Activated naive CD8-positive, alpha-beta T cell treated with anti-CD3 and anti-CD28 coated beads, Interleukin-2, amount 50 U/mL, for 24 hours (primary cell): ENCODE measurements at places on chromosomes 16 and 17.

GRCh38 chr17:60766778-60767190 lies 89.1 kb downstream of the BCAS3 start:
- no peak for DNase-seq

DNA sequence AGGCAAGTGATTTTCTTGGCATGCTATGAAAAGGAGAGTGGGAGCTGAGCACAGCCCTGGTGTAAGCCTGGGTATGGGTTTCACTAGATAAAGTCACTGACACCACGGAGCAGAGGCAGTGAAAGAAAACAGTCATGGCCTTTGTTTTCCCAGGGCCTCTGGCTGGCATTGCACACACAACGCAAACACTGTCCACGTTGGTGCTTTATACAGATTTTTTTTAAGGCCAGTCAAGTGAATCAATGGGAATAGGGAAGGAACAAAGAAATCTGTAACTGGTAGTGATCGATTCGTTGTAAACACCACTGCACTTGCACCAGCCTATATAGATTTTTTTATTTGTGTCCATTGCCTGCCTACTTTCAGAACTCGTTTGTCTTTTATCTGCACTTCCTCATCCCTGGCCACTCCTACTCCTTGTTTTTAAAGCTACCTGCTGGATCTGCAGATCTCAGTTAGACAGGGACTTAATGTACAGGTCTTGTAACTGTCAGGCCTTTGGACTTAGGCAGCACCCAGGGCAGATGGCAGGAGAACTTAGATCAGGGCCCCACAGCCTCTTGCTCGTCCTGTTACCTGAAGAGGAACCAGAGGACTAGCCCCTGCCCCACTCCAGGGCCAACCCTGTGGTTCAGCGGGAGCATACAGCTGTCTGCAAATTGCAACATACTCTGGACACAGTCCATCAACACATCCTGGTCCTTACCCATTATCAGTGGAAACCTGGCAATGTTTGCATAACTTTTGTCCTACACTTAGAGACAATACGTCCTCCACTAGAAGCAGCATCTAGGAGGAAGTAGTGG lies 10.6 kb upstream of the TMIGD1 start:
- no peak for DNase-seq

DNA sequence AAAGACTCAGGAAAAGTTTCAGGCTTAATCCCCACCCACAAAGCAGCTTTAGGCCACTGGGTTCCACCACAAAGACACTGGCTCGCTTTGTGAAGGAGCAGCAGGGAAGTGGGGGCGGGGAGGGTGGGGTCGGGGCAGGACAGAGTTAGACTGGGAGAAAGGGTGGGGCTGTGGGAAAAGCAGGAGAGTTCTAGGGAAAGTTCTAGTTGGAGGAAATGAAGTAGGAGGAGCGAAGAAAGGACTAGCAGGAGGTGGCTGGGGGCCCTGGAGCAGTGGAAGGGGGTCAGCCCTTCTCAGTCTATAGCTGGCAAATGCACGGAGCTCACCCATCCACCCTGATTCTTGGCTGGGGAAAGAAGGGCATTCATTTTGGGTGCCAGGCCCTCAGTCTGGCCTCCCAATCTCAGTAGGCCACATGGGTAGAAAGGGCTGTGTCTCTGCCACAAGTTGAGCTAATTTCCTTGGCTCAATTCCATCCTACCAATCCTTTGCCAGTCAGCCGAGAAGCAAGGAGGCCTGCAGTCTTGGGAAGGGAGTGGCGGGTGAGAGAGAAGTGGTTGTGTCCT lies 4.6 kb downstream of the INPP5K start:
- DNase-seq: no peak

DNA sequence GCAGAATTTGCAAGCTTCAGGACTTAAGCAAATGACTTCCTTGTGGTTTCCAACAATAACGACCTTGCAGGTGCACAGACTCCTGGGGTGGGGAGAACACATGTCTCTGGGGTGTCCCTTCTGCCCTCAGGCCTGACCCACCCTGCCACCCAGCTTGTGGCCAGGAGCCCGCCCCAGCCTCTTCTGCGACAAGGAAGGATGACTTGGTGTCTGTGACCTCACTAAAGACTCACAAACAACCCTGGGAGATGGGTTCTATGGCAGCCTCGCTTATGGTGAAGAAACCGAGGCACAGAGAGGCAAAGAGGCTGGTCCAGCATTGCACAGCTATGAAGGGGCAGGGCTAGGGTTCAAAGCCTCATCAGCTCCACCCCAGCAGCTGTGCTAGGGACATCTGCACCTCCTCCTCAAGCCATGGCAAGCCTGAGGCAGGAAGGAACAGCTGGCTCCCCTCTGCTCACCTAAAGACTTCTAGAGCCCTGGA lies 2.6 kb downstream of the ATP2A3 start:
- DNase-seq: peak; percentile 45

- peak; percentile 87 for DNase-seq
These were observed 44.6 kb upstream of the LCMT1 start for GRCh38 chr16:25066747-25067631.

- no peak for DNase-seq
These were observed 375.9 kb downstream of the UTP18 start for GRCh38 chr17:51636291-51636690.

GRCh38 chr17:27649929-27650328 lies 18.9 kb downstream of the LGALS9 start:
- no peak for DNase-seq

DNA sequence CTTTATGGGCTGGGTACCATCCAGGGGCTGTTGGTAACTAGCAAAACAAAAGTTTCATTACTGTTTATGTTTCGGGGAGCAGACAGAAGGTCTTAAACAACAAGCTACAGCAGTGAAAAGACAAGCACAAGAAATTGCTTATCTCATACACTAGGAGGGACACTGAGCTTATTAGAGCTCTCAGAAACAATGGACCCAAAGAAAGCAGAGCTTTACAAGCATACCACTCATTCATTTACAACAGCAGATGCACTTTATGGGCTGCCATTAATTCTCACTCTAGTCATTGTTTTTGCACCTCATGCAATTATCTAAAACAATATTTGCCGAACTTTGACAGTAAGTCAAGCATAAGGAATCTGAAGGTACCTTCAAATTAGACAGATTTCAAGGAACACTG lies 10.0 kb downstream of the KRT16 start:
- no peak for DNase-seq

DNA sequence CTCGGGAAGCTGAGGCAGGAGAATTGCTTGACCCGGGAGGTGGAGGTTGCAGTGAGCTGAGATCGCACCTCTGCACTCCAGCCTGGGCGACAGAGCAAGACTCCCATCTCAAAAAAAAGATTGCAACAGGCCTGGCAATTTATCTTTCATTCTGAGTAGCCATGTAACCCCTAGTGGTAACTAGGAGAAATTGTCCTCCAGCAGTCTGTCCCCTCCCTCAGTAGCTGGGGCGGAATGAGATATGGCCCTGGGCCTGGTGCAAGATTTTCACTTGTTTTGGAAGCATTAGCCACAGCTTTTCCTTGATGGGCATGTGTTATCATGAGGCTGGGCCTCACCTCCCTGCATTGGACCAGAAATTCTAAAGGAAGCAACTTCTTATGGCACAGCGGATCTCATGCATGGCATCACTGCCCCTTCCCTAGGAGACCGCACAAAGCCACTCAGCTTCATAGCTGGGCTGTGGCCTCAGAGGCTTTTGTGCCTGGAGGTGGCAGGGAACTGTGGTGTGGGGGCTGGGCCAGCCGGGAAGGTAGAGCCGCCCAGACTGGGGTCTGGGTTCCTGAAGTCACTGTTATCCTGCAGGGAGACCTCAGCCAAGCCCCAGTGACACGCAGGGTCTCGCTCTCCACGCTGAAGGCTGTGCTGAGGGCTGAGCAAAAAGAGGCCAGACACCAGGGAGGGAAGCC lies 13.4 kb downstream of the NATD1 start:
- no peak for DNase-seq

DNA sequence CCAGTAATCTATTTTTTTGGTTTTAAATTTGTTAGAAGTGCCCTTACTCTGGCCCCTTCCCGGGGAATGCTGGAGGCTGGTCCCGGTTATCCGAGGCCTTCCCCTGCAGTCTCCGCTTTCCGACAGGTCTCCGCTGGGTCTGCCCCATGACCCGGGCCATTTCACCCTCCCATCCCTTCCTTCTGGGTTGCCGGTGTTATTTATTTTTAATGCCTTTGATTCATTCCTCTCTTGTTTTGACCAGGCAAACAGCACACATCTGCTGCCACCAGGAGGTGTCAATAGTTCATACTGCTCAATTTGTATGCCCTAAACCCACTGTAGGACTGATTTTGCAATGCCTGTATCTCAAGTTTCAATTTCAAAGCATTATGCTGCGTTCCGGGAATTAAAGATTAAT lies 113.2 kb upstream of the IRX5 start:
- no peak for DNase-seq

DNA sequence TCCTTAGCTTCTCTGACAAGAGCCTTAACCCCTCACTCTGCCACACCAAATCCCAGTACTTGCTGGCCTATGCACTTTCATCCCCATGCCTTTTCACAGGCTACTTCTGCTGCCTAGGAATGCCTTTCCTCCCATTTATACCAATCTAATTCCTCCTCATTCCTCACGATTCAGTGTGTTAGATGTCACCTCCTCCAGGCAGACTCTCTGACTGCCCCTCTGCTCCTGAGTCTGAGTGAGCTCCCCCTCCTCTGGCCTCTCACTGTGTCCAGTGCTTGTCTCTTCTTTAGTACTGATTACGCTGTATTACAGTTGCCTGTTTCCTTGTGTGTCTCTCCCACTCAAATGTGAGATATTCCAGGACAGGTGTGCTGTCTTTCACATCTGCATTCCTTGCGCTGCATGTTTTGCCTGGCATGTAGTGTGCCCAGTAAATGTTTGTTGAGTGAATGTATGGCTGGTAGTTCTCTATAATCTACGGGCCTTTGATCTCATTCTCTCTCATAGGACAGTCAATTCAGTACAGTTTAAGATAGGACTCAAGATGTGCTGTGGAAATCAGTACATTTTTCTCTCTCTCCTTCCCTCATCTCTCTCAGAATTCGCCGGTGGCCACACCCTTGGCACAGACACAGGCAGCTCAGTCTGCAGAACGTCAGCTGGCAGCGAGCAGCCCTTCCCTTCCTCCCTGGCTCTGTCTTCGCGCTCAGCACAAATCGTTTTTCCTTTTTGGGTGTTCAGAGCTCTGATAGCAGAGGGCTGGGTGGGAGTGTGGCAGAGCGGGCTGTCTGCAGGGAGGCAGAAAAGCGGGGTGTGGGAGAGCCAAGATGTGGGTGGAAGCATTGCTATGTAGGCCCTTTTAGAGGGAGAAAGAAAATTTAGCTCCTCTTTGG lies 18.5 kb downstream of the ARL4D start:
- DNase-seq: no peak

- no peak for DNase-seq
These were observed 2.5 kb downstream of the VAMP2 start for GRCh38 chr17:8160224-8160577.

DNA sequence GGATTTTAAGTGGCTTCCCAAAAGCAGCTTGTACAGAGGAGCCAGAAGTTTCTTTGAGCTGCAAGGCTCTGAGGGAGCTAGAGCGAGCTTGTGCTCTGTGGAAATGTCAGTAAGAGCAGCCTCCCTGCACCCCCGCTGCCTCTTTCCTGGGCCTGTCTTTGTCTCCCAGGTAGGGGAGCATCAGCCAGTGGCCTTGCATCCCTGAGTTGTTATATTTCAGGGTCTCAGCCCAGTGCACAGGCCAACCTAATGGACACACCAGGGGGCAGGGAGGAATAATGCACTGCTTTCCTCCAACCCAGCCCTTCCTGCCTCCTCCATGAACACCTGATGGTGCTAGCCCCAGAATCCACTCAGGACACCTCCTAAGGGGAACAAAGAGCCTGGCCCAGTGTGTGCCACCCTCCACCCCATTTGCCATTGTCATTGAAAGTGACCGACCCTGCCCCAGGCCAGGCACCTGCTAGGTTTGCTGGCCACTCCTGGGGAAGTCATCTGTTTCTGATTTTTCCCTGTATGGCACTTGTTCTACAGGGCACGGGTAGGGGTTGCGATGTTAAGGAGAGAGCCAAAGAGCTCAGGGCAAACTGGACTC lies 6.3 kb downstream of the TPPP3 start:
- DNase-seq: no peak

- DNase-seq: no peak
These were observed 39.3 kb upstream of the AKTIP start for GRCh38 chr16:53542283-53542682.

DNA sequence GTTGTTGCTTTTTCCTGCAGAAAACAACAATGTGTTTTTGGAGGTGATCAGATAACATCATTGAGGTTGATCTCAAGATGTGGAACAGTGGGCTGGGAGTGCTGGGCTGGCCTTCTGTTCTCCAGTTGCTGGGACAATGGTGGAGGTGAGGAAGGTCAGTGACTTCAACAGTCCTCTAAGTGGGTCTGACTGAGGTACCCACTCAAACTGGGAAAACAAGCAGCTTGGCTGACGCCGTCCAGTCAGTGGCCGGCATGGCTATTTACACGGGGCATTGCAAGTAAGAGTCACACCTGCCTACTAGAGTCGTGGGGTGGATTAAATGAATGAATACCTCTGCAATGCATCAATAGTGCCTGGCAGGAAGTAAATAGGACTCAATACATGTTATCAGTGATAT lies 386.7 kb upstream of the ZFHX3 start:
- DNase-seq: no peak

DNA sequence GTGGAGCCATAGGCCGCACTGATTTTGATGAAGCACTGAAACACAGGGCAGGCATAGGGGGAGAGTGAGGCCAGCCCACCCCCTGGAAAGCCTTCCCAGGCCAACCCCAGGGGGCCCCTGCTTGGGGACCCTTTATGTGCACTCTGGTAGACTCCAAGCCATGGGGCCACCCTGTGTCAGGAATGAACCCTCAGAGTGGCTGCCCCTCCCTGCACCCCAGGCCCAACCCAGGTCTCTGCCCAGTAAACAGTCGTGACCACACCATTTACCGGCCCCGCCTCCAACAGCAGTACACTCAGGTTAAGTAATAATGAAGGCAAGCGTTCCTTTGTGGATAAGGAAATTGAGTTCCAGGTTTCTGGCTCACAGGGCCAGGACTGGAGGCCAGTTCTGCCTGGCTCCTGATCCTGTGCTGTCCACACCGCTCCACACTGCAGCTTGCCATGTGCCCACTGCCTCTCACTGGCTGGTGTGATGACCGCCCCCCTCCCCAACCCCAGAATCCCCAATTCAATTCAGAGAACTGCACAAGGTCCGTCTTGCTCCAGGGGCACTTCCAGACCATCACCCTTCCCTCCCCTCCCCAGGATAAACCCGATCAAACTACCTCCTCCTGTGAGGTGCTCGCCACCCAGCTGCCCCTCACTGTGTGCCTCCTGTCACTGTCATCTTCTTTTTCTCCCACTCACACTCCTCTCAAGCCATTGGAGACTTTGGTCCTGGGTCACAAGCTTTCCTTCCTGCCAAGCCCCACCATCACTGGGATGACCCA lies 13.6 kb downstream of the PIMREG start:
- no peak for DNase-seq
